ENCODE measurements at places on chromosomes 16 and 17.

- no peak for DNase-seq
These were observed 5.0 kb downstream of the TSR1 start for GRCh38 chr17:2331303-2331702.

GRCh38 chr17:77374170-77374936 lies 233.6 kb downstream of the SEC14L1 start:
- DNase-seq, result peak; percentile 78

GRCh38 chr17:58335779-58336455 lies 7.3 kb upstream of the TSPOAP1 start:
- DNase-seq, result peak; percentile 90

GRCh38 chr17:39376434-39376833 lies 25.0 kb downstream of the FBXL20 start:
- no peak for DNase-seq

GRCh38 chr16:23423496-23424049 lies 29.4 kb downstream of the COG7 start:
- no peak for DNase-seq

GRCh38 chr17:5703736-5704135 lies 119.4 kb upstream of the NLRP1 start:
- DNase-seq, result no peak

DNA sequence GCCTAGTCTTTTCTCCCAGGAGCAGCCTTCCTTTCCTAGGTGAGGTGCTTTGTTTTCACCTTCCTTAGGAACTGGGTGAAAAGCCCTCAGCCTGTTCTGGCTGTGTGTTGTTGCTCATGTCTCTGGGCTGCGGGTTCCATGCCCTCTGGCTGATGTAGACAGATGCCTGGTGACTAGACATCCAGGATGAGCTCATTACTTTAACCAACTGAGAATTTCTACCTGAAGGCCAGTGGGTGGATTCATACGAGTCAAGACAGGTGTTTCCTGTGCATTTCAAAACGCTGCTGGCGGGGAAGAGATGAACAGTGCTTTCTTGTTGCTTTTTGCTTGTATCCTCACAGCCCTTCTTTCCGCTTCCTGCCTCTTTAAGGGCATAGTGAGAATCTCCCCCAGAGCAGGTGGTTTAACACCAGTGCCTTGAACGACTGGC lies 22.3 kb downstream of the SAP30BP start:
- DNase-seq, result peak; percentile 32

DNA sequence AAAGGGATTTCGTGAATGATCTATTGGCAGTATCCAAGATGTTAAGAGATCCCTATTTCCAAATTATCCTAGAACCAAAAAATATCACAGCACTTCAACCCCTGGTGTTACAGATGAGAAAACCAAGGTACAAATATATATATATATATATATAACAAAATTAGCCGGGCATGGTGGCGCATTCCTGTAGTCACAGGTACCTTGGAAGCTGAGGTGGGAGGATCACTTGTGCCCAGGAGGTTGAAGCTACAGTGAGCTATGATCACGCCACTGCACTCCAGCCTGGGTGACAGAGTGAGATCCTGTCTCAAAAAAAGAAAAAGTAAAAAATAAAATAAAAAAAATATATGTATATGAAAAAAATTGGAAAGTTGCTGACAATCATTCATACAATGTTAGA lies 637 bp upstream of the CLN3 start:
- DNase-seq, result no peak

GRCh38 chr17:13030459-13031300 lies 12.9 kb upstream of the ELAC2 start:
- peak; percentile 35 for DNase-seq

DNA sequence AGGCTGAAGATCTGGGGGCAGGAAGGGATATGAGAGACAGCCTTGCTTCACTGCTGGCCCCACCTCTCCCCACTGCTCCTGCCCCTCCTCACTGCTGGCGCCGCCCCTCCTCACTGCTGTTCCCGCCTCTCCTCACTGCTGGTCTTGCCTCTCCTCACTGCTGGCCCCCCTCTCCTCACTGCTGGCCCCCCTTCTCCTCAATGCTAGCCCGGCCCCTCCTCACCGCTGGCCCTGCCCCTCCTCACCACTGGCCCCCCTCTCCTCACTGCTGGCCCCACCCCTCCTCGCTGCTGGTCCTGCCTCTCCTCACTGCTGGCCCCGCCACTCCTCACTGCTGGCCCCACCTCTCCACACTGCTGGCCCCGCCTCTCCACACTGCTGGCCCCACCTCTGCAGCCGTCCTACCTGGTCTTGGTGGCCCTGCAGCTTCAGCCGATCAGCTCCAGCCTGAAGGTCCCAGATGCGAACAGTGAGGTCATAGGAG lies 9.5 kb upstream of the PAM16 start:
- DNase-seq, result no peak

DNA sequence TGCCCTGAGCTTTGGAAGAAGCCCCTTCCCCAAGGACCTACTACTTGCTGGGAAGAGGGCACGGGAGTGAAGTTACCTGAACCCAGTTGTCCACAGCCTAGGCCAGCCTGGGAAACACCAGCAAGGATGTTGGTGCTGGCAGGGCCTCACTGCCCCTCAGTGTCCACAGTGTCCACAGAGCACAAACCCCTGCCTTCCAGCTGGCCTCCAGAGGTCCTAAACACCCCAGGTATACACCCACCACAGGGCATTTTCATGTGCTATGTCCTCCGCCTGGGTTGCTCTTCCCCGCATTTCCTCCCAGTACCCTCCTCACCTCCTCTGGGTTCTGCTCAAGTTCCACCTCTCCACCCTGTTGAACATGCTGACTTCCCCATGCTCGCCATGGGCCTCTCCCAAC lies 4.2 kb upstream of the PEMT start:
- no peak for DNase-seq

GRCh38 chr17:77034677-77035424 lies 105.9 kb upstream of the SEC14L1 start:
- DNase-seq, result no peak

GRCh38 chr16:52906281-52906680 lies 146.4 kb downstream of the CHD9NB start:
- no peak for DNase-seq

- peak; percentile 80 for DNase-seq
These were observed 12.7 kb downstream of the SLC35B1 start for GRCh38 chr17:49694847-49695697.

DNA sequence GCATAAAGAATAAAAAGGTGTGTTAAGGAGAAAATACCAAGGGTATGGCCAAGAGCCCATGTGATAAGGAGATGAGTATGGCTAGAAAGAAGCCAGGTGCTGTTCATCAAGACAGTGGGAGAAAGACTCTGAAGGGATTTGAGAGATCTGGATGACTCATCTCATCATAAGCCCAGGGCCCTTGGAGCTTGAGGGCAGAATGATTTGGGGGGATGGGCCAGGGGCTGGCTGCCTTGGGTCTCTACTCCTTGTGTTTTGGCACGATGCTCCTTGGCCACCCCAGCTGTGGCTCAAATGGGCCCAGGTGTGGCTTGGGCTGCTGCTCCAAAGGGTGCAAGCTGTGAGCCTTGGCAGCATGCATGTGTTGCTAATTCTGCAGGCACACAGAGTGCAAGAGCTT lies 14.5 kb upstream of the TNFRSF13B start:
- no peak for DNase-seq

GRCh38 chr16:14003074-14003570 lies 68.0 kb upstream of the MRTFB start:
- DNase-seq, result no peak

- no peak for DNase-seq
These were observed 9.2 kb downstream of the HSBP1 start for GRCh38 chr16:83817022-83817421.

- DNase-seq, result peak; percentile 40
These were observed 59.3 kb downstream of the JPH3 start for GRCh38 chr16:87661561-87661960.

DNA sequence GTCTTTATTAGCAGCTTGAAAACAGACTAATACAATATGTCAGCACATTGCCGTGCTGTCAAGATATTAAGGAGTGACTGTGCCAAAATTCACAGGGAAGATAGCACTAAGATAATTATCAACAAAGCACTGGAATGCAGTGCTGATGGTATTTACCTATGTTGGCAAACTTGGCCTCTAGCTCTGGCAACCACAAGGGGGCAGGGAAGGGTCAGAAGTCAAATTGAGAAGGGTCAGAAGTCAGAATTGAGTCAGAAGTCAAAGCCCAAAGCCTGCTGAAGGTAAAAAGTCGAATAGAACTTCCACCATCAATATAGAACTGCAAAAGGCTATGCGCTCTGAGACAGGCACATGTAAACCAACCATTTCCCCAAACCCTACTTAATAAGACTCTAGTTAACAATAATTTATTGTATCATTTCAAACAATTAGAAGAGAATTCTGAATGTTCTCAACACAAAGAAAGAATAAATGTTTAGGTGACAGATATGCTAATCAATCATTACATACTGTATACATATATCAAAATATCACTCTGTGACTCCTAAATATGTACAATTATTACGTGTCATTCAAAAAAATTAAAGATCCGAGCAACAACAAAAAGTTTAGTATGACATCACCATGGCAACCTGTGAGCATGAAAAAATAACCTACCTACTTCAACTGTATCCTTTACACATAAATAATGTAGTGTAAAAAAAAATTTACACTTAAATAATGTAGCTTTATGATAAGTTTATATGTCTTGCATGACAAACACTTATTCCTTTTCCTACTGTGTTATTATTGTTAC lies 916.1 kb downstream of the KCNJ2 start:
- no peak for DNase-seq

DNA sequence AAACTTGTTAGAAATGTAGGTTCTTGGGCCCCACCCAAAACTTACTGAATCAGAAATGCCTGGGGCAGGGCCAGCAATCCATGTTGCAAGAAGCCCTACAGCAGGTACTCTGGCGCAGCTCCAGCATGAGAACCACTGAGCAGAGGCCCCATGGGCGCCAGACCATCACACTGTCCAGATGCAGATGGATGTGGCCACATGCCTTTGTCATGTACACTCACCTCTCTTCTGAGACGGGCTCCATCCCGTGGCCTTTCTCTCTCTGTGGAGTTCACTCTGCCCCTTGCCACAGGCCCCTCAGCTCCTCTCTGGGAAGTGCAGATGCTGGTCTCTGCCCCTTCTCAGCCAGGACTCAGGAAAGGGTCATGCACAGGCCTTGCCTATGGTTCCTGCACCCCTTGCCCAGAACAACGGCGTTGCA lies 2.3 kb upstream of the CCNF start:
- DNase-seq, result no peak

DNA sequence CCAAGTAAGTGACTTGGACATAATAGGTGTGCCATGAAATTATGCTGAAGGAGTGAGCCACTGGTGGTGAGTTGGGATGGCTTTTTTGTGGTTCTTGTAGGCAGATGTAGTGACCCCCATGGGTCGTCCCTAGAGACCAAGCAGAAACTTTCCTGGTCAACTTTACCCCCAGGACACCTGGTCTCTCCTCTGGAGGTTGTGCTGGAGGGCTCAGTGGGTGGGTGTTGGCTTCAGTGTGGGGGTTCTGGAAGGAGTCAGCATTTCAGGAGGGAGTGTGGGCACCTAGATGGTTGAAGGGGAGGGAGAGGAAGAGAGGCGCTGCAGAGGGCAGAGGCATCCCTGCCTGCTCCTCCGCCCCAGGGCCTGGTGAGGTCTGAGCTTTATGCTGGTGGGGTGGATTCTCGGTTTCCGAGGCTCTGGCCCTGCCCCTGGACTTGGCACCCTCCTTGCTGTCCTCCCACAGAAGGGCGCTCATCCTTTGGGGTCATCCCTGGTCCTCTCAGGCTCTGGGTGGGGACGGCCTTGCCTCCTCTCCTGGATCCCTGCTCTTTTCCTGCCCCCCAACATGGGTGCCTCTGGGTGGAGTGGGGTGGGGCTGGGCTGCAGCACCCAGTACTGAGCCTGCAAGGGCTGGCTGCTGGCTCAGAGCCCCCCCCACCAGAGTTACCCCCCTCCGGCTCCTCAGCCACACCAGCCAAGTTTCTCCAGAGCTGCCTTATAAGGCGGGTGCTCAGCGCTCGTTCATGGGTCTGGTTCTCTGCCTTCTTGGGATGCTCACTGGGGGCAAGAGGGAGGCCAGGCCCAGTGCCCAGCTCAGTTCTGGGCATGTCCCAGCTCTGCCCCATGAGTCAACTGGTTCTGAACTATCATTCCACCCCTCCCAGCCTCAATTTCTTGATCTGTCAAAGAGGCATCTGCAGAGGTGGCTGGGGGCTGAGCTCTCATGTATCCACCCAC lies 266.8 kb downstream of the SEC14L1 start:
- no peak for DNase-seq

GRCh38 chr16:55002419-55002818 lies 71.8 kb downstream of the IRX5 start:
- no peak for DNase-seq

- no peak for DNase-seq
These were observed 423.9 kb downstream of the WWOX start for GRCh38 chr16:78523212-78523985.

GRCh38 chr17:74181341-74181740 lies 22.1 kb upstream of the RPL38 start:
- no peak for DNase-seq

DNA sequence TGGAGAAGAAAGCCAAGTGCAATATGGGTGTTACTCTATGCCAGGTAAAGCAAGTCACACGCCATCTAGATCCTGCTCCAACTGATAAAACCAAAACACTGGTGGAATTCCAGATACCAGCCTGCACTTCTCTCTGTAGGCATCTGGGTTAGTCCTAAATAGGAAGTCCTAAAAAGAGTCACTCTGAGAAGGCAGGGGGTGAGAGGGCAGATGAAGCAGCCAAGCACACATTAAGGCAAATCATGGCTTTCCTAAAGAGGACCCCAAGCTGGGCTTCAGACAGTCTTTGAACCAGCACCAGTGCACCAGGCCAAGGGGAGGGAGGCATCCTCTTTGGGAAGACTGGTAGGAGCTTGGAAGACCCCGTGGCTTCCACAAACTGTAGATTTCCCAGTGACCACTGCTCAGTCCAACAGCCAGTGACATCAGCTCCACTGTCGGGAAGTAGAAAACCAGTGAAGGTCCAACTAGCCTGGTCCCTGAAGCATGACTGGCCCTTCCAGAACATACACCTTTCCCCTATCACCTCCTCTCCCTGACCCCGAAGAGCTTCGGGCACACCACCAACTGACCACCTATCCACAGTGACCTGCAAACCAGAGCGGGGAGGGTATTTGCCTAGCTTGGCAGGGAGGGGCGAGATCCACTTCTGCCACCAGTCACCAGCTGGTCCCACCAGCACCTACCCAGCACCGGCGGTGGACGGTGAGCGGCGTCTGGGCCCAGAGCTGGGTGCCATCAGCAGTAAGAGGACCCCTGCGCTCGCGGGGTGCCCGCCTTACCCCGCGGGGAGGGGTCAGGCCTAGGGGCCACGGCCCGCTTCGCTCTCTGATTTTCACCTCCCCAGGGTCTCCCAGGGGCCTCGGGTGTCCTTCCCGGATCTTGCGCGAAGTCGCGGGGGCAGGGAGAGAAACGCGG lies 1.0 kb downstream of the LITAF start:
- peak; percentile 17 for DNase-seq

DNA sequence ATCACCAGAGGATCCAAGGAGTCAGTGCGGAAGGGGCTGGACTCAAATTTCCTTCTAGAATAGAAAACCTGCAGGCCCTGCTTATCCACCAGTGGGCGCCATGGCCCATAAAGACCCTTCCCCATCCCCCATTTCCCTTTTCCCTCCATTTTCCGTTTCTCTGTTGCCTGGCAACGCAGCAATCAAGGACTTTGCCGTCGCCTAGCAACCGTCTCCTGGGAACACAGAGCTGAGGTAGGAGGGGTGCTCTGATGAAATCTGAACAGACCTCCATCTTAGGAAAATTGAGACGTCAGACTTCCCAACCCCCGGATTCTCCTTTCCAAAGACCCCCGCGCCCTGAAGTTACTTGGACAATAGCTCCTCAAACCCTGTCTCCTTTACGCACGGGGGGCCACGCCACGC lies 5.7 kb downstream of the DLG4 start:
- peak; percentile 95 for DNase-seq
